ENCODE measurements at places on chromosomes 4 and X.
A peak's percentile ranks its signal among the peaks of the same experiment; 100 is the strongest.

DNA sequence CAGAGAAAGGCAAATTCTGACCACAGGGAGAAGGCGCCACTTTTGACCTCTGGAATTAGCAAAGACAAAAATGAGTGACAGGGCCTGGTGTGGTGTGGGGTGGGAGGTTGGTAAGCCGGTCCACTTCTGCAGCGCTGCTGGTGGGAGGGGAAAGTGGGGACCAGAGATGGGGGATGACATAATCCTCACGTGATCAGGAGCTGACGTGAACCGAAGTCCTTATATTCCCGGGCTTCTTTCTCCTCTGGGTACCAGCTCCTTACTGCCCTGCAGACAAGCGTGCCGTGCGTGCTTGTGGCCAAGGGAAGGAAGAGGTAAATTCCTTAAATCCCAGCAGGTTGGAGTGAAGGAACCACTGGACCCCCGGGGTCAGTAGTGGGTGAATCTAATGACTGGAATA, at the start of gene TCEAL7:
TSS of gene TCEAL7 (plus strand) at position 249 of the 400 bp plus-strand sequence. CDS start 1,165 bp downstream, outside the sequence.
- H3K27ac ChIP-seq: no peak within 1 kb of the TSS
- no peaks in the 10 kb centered on the region for H3K36me3 ChIP-seq
- H3K4me1 ChIP-seq: no peaks in the 10 kb centered on the region
- H3K4me3 ChIP-seq: no peak within 1 kb of the TSS
- H3K27me3 ChIP-seq: no peaks in the 10 kb centered on the region
- DNase-seq: no peak

DNA sequence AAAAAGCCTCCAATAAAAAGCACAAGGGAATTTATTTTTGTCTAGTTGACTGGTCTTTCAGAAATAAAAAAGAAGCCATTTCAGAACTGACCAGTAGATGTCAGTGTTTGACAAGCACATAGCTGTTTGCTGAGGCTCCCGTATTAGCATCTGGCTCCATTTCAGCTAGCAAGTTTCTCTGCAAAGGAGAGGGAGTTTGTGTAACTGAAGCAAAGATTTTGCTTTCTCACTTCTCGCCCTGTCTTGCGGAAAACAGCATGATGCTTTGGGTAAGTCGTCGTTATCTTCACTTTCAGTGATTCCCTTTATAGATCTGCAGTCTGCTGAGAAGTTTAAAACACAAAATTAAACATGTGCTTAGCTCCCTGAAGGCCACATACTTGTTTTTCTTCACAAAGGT, 85.5 kb downstream of the CT47B1 start:
- no peaks in the 10 kb centered on the region for H3K4me1 ChIP-seq
- no peak for DNase-seq
- no peak overlapping the region for H3K27ac ChIP-seq
- H3K27me3 ChIP-seq: no peaks in the 10 kb centered on the region
- H3K4me3 ChIP-seq: no peak overlapping the region

DNA sequence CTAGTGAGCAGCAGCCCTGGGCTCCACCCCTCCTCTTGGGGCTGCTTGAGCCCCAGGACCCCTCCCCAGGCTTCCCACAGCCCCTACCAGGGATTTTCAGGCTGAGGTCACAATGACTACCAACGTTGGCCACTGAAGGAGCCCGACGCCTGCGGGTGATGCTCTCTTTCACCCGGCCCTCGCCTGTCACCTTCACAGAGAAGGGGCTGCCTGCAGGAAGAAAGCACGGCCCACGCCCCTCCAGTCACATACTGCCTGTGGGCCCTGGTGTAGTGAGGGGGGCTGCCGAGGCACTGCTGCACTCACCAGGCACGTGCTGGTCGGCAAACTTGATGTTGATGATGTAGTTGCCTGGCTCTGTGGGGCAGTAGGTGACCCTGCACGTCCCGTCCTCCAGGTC, 22.0 kb downstream of the FLNA start:
- H3K27ac ChIP-seq: peak overlapping the region; percentile 66
- H3K4me3 ChIP-seq: no peak overlapping the region
- H3K36me3 ChIP-seq: peaks cover 90% of the 10 kb centered on the region
- DNase-seq: no peak
- H3K27me3 ChIP-seq: no peaks in the 10 kb centered on the region

DNA sequence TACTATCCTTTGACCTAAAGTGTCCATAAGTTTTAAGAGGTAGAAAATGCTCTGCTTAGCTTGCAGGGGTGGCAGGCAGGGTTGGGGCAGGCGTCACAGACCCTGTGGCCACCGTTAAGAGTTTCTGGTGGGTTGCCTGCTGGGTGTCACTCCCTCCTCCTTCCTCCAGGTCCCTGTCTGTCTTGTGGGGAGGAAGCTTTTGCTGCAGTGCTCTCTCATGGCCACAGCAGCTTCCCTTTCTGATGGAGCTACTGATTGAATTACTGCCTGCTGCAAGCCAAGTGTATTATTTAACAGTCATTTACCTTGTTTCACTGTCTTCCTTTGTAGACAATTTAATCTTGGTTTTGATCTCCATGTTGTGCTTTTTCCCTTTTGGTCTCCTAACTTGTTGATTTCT, 384.6 kb downstream of the IDS start:
- H3K36me3 ChIP-seq: no peaks in the 10 kb centered on the region
- no peaks in the 10 kb centered on the region for H3K27me3 ChIP-seq
- H3K4me3 ChIP-seq: no peak overlapping the region

GRCh38 chr4:39061457-39061856, 575 bp upstream of the KLHL5 start:
- no peak overlapping the region for H3K27ac ChIP-seq
- no peak for DNase-seq
- H3K4me3 ChIP-seq: no peak overlapping the region
- no peaks in the 10 kb centered on the region for H3K27me3 ChIP-seq
- no peaks in the 10 kb centered on the region for H3K36me3 ChIP-seq

DNA sequence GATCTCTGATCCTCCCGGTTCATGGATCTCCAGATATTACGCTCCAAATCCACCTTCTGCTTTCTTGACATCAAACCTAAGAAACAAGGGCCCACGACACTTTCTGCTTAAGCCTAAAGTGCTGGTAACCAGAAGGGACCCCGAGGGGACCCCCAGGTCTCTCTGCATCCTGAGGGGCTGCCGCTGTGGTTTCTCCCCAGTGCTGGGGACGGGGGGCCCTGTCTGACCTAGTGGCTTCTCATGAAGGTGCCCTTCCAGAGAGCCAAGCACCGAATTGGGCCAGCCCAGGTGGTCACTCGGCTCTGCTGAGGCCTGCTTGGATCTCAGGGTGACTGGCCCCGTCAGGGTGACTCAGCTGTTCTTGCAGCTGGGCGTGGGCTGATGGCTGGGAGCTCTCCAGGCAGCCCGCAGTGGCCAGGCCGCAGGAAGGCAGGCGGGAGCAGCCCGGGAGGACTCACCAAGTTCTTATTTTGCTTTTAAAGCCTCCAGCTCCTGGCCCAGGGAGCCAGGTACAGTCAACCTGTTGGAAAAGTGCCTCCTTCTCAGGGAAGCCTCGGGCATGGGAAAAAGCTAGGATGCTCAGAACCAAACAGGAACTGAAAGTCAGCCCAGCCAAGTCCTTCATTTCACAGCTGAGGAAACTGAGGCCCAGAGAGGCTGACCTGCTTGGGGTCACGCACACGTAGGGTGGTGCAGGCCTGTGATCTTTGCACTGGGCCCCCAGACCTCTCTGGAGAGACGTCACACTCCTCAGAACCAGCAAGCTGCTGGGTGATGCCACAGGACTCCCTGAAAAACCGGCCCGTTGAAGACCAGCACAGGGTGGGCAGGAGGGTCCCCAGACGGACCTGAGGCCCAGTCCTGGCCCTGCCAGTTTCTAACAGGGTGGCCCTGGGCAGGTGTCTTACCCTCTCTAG, 16.7 kb downstream of the BLOC1S4 start:
- H3K36me3 ChIP-seq: no peaks in the 10 kb centered on the region
- no peak overlapping the region for H3K27ac ChIP-seq
- no peak overlapping the region for H3K4me3 ChIP-seq

DNA sequence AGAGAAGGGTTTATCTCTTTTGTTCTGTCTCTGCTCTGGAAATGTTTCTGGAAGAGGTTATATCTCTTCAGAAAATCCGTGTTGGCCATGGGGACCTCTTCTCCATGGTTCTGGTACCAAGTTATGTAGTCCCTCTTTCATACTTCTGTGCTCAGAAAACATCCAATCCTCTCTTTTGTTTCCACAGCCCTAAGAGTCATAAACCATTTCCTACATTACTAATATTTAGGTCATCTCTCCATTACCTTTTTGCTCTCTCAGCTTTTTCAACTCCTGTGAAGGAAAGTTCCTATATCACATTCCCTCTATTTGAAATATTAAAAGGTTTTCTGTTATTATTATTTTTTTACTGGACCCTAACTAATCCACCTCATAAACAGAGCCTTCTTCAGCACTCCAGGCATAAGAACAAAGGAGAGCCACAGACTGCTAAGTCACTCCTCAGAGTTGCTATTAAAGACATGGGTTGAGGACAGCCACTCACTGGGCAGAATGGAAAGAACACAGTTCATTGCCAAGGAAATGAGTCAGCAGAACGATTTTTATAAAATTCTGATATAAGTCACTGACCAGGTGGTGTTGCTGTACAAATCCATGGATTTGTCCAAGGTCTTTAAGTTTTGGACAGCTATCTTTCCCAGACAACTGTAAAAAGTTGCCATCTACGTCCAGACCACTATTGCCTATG, 122.4 kb upstream of the NPY2R start:
- no peaks in the 10 kb centered on the region for H3K36me3 ChIP-seq
- no peak for DNase-seq
- H3K4me1 ChIP-seq: no peaks in the 10 kb centered on the region
- no peaks in the 10 kb centered on the region for H3K27me3 ChIP-seq
- no peak overlapping the region for H3K27ac ChIP-seq

- H3K27me3 ChIP-seq: no peaks in the 10 kb centered on the region
- no peaks in the 10 kb centered on the region for H3K4me1 ChIP-seq
- no peak overlapping the region for H3K4me3 ChIP-seq
- DNase-seq: no peak
These were observed 6.1 kb upstream of the USP11 start for GRCh38 chrX:47226531-47227333.

DNA sequence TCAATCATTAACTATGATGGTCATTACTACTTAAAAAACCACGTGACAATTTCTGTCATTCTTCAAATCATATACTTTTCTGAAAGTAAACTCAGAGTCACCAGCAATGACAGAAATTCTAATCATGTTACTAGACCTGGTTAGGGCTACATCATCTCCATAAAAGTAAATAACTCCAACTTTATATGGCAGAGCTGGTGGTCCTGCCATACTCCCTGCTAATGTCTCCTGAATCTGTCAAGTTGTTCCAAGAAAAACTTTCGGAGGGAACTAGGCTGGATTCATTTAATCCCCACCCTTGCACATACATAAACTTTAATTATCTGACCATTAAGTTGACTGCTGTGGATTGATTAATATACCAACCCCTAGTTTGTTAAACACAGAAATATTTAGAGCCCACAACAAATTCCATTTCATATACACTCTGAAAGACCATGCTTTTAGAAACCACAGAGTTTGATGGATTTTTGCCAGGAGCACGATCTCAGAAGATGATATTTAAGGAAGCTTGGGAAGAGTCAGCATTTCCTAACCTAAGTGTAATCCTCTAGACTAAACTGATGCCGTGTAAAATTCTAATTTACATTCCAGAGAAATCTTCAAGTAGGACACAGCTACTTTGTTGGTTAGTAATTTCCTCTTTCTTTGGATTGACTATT, 577.0 kb downstream of the FAT4 start:
- H3K27me3 ChIP-seq: no peaks in the 10 kb centered on the region
- no peaks in the 10 kb centered on the region for H3K36me3 ChIP-seq

DNA sequence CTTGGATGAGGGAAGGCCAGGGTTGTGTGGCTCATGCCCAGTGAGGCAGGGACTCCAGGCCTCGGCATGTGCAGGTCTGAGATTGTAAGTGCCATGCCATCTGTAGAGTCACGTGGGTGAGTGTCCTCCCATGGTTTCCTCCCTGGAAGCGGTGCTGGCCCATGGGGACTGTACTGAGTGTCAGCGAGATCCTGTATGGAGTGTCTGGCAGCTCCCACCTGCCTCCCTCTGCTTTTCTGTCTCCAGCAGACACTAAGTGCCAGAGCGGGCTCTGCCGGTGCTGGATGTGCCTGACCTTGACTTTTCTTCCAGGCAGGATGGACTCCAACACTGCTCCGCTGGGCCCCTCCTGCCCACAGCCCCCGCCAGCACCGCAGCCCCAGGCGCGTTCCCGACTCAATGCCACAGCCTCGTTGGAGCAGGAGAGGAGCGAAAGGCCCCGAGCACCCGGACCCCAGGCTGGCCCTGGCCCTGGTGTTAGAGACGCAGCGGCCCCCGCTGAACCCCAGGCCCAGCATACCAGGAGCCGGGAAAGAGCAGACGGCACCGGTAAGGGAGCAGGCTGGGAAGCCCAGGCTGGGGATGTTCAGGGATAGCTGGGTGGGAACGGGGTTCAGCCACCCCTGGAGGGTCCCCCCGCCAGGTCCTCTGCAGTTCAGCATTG, 7.6 kb downstream of the WFS1 start:
- H3K27me3 ChIP-seq: no peaks in the 10 kb centered on the region
- no peaks in the 10 kb centered on the region for H3K4me1 ChIP-seq
- no peak overlapping the region for H3K4me3 ChIP-seq
- peaks cover 4% of the 10 kb centered on the region for H3K36me3 ChIP-seq
- no peak overlapping the region for H3K27ac ChIP-seq

- no peaks in the 10 kb centered on the region for H3K36me3 ChIP-seq
- H3K4me1 ChIP-seq: no peaks in the 10 kb centered on the region
- H3K27me3 ChIP-seq: no peaks in the 10 kb centered on the region
- H3K27ac ChIP-seq: no peak overlapping the region
These were observed 45.9 kb downstream of the GAK start for GRCh38 chr4:886244-886643.

DNA sequence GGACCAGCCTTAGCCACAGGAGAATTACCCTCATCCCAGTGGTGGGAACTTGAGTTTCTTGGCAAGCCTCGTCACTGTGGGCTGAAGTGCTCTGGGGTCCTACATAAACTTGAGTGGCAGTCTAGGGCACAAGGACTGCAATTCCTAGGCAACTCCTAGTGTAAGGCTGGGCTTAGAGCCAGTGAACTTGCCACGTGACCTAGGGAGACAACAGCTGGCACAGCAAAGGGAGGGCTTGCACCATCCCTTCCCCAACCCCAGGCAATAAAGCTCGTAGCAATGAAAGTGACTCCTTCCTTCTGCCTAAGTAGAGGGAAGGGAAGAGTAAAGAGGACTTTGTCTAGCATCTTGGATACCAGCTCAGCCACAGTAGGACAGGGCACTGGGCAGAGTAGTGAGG, 81.8 kb downstream of the TEX11 start:
- H3K36me3 ChIP-seq: no peaks in the 10 kb centered on the region
- no peak for DNase-seq
- H3K4me3 ChIP-seq: no peak overlapping the region
- no peaks in the 10 kb centered on the region for H3K4me1 ChIP-seq
- H3K27me3 ChIP-seq: no peaks in the 10 kb centered on the region

- no peak for DNase-seq
- no peaks in the 10 kb centered on the region for H3K4me1 ChIP-seq
- no peak overlapping the region for H3K4me3 ChIP-seq
- no peaks in the 10 kb centered on the region for H3K27me3 ChIP-seq
These were observed 452.4 kb downstream of the BCOR start for GRCh38 chrX:39645178-39645895.

Data from naive thymus-derived CD4-positive, alpha-beta T cell (primary cell).